ENCODE measurements at places on chromosomes 6 and 20. TPM values are rescaled to one million over a fixed set of nuclear protein-coding genes. Genes with fewer than 3 reads are reported as not detected.
A peak's percentile ranks its signal among the peaks of the same experiment; 100 is the strongest.

- no peak for DNase-seq
Observed at GRCh38 chr6:159473475-159474263, 219.4 kb downstream of the SOD2 start.

- DNase-seq = no peak
Observed at GRCh38 chr6:11712760-11713159, 65.8 kb downstream of the ADTRP start.

DNA sequence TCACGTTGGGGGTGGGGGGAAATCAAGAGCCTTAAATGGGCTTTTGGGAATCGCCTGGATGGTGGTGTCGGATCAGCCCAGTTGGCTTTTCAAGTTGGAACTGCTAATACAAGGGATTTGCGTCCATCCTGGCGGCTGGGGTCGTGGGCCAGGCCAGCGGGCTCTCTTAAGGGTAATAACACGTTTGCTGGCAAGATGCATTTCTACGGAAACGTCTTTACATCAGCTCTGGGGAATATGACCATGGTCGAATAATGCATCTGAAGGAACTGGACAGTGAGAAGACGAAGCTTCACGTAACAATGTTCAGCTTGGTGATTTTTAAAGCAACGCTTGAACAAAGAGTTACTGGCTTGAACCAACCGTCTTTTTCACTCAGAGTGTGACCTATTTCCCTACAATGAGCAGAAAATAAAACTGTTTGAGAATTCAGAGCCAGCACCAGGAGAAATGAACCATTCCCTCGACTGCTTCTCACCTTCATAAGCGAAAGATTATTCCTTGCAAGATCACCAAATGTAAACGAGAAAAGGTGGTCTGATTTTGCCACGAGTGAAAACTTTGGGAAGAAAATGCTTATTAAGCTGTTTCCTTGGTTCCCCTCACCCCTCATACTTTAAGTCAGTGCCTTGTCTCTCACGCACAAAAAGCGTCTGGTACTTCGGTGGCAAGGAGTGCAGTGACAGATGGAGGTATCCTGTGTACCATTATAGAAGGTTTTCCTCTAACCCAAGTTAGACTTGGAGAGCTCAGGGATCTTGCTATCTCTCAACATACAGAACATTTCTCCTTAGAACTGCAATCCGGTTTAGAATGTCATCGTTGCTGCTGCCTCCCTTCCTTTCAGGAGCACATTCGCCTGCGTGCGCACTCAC, 1.4 kb upstream of the MARCKS start:
- peak; percentile 76 for DNase-seq

DNA sequence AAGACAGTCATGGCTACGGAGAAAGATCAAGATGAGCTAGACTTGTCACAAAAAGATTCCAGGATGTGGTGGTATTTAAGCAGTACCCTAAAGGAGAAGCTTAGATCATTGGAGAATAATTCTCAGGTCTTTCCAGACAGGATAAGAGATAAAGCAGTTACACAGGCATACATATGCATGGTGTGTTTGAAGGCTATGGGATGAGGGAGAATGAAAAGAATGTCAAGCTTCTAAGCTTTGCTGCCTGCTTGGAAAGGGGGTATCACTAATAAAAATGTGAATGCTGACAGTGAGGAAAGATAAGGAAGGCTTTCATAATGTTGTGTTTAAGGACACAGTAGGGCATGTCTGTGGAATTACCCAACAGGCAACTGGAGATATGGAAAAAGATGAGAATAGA, 28.1 kb downstream of the RWDD2A start:
- DNase-seq = no peak

The RAET1L gene
- not detected for total RNA-seq

DNA sequence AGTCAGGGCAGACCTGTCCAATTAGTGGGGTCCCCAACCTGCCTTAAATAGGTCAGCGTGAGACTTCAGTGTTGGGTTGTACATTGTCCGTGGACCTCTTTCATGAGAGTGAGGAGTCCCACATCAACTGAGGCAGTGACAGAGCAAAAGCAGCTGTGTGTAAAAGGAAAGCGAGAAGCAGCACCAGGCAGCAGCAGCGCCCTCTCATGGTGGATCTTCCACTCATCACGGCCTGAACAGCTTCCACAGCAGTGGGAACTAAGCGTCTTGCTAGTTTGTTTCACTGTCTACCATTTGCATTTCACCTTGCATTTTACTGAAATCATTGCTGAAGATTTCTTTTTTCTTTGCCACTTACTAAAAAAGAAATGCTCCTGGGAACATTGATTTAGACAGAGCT, 333.8 kb downstream of the PKHD1 start:
- peak; percentile 91 for DNase-seq

GRCh38 chr6:87907521-87907920, 140.1 kb upstream of the SPACA1 start:
- DNase-seq = no peak

- DNase-seq = peak; percentile 55
Observed at GRCh38 chr20:37245216-37246150, 16.1 kb downstream of the GHRH start.

The GTPBP2 gene
- 90.6 TPM for total RNA-seq

DNA sequence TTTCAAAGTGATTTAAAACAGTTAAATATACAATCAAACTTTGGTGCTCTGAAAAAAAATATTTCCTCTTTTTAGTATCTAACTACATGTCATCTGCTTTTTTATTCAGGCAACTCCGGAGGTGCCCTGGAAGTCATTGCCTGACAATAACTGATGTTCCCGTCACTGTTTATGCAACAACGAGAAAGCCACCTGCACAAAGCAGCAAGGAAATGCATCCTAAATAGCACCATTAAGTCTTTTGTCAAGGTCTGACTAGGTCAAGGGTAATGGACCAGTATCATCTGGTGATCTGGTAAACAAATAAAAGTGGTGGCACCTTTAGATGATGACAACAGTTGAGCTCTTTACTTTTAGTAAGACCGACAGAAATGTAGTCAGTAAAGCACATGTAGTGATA, 13.2 kb downstream of the FAM229B start:
- DNase-seq = no peak

The ELOVL2 gene
- total RNA-seq = 14.1 TPM

- no peak for DNase-seq
Observed at GRCh38 chr6:148580442-148580841, 166.4 kb upstream of the UST start.

GRCh38 chr20:14710951-14711350, 373.5 kb upstream of the FLRT3 start:
- DNase-seq = no peak

GRCh38 chr6:27452496-27452897, 20.4 kb downstream of the ZNF184 start:
- no peak for DNase-seq

The DNAH8 gene
- total RNA-seq = not detected

DNA sequence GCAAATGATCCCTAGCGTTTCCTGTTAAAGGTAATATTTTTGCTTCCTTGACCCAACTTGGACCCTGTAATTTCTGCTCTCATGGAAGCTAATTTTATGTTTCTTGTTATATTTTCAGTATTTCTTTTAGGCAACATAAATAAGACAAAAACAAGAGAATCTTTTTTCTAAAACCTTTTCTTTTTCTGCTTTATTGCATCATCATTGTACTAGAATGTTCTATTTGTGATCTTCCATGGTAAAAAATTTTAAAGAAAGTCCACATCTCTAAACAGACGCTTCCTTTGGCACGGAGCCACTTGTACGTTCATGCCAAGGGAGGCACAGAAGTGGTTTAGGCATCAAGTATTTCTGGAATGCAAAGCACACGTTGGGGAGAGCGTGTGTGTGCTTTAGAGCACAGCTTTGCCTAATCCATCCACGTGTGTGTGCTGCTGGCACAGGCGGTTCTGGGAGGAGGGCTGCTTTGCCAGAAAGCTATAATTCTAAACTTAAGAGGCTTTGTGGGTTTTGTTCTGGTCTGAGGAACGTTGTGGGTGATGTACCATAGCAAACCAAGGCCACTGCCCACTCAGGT, 98.3 kb downstream of the SASH1 start:
- DNase-seq = peak; percentile 38

The POU5F1 gene
- 106 TPM for total RNA-seq

DNA sequence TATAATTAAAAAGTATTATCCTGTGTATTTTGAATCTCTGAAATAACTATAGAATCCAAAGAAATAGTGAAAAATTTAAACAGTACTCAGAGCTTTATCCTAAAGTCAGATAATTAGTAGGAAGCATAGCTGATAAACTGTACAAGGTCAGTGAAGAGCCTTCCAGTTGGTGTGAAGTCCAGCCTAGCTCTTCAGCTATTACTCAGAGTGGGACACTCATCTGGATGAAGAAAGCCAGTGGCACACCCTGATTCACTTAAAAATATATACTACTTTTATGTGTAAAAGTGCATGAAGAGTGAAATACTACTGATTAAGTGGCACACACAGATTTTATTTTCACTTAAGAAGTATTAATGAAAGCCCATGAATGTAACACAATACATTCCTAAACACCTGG, 3.1 kb downstream of the IFNGR1 start:
- DNase-seq = no peak

GRCh38 chr6:83854001-83854501, 891 bp downstream of the RIPPLY2 start:
- peak; percentile 82 for DNase-seq

DNA sequence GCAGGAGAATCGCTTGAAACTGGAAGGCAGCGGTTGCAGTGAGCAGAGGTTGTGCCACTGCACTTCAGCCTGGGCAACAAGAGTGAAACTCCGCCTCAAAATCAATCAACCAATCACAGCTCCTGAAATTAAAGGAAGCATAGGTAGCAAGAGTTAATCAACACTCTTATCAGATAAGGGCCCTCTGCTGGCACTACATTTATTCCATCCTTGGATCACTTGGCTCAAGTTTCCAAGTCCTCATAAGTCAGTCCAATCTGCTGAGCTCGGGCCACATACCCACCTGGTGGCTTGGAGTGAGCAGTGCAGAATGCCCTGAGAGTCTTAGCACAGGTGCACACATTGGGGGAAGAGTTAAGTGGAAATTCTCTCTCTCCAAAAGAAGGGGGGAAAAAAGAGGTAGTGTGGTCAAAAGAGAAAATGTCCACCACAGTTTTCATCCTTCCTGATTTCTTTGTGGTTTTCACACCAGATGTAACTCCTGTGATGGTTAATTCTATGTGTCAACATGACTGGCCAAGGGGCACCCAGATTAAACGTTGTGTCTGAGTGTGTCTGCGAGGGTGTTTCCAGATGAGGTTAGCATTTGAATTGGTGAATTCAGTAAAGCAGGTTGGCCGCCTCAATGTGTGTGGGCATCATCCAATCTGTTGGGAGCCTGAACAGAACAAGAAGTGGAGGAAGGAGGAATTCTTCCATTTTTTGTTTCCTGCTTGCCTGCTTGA, 14.2 kb upstream of the FAM8A1 start:
- peak; percentile 74 for DNase-seq

GRCh38 chr20:33337119-33337518, 54.1 kb downstream of the BPIFB1 start:
- DNase-seq = no peak

DNA sequence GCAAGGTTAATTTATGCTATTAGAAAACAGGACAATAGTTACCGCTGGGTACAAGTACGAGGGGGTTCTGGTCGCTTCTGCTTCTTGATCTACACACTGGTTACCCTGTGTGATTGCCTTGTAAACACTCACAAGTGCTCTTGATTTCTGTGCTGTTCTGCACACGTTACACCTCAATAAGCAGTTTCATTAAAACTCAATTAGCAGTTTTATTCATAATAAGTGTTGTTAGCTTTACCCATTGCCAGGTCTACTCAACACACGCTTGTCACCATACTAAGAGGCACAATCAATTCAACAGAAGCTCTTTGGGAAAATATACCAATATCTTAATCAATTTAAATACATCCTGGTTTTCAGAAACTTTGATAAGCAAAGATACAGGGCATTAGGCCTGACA, 20.4 kb downstream of the BMP7 start:
- no peak for DNase-seq

All from endodermal cell (in vitro differentiated cells).